ENCODE measurements at places on chromosomes 5 and 9.

DNA sequence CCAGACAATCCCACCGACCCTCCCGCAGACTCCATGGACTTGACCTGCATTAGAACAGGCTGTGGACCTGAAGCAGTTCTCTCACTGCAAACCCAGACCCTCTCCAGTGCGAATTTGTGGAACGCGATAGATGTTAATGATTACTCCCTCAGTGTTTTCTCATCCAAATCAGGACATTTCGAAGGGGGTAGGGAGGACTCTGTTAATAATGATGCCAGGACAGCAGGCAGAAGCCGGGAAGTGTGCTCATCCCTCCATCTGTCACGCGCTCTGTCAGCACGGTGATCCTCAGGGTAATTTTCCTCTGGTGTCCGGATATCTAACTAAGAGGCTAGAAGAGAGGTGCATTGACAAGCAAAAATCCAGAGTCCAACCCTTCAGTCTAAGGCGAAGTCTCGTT lies 18.8 kb downstream of the RAPGEF1 start:
- DNase-seq, result no peak

DNA sequence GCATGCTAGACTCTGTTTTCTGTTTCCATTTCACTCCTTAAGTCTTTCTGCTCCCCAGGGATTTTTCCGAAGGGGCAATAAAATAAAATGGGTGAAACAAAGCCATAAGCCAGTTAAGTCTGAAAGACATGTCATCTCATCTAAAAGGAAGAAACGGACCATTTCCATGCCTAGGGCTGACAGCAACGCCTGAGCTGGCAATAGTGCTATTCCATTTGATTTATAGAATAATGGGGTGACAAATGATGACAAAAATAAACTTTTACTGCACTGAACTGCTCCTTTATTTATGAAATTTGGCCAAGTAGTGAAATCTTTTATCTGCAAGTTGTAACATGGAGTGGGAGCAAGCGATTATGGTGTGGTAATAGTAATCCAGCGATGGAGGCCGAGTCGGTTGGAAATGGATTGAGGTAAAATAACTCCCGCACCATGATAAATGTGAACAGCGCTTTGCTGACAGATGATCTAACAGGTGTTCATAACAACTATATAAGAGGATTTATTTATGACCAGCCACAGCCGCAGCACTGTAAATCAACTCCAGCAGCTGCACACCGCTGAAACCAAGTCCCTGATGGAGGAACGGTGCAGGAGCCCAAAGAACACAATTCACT lies 219.8 kb upstream of the TBCA start:
- no peak for DNase-seq

GRCh38 chr5:81232464-81233079 lies 550 bp upstream of the CKMT2 start:
- DNase-seq, result no peak

DNA sequence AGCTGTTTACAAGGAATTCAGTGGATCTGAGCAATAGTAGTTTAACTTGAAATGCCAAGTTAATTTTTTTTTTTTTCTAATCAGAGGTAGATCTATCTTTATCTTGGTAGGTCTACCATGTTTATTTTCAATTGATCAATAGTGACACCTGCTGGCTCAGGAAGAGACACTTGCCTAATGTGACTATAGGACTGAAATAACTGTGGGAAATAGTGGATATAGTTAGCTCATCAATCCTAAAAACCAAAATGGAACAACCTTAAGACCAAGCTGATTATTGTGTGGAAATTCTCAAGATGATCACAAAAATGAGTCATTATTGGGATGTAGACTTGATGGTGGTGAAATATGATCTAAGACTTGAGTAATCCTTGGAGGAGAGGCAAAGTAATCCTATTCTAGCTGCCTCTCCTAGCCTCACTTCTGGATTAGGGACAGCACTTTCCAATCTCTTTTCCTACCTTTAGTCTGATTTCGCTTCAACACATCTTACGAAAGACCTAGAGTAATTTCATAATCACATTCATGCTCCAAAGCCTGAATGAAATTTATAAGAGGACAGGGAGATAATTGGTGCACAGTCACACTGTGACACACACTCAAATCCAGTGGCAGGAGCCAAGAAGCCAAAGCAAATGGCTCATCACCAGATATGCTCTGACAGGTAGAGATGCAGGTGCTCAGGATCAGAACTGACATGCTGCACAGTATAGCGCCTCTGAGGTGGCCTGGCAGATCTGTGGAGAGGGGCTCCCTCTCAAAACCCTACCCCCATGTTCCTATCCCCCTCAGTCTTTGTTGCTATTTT lies 156.3 kb downstream of the HMHB1 start:
- peak; percentile 24 for DNase-seq

DNA sequence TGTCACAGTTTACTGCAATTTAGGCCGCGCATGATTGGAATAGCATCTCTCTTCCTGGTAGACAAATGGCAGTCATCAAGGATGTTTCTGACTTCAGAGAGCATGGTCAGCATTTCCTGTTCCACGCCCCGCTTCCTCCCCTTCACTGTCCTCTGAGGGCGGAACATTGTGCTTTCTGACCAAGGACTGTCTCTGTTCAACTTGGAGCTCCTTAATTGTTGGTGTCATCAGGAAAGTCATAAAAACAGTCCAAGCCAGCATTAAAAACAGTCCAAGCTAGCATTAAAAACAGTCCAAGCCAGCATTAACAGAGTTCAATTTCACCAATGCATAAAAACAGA lies 301.3 kb upstream of the IRX4 start:
- DNase-seq, result no peak

GRCh38 chr9:129415942-129416651 lies 204.8 kb downstream of the C9orf50 start:
- DNase-seq, result no peak

DNA sequence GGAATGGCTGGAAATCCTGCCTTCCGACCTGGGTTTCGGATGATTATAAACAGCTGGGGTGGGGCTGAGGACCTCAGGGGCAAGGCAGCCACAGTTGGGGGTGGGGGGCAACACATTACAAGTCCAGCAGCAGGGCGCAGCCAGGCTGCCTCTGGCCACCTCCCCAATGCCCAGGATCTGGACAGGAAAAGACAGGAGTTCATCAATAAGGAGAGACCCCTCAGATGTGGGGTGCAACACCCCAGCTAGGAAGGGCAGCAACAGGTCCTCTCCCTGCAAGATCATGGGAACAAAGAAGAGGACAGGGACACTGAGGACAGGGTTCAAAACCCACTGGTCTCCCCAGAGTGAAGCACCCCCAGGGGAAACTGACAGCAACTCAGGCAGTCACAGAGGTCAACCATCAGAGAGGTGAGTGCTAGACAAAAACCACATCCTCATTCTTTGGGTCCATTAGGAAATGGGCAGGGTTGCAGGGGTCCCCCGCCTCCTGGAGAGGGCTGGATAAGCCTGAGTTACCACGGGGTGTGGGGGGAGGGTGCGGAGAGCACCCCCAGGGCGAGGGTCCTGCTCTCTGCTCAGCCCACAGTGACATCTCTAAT lies 33.5 kb downstream of the SEMA4D start:
- peak; percentile 55 for DNase-seq

DNA sequence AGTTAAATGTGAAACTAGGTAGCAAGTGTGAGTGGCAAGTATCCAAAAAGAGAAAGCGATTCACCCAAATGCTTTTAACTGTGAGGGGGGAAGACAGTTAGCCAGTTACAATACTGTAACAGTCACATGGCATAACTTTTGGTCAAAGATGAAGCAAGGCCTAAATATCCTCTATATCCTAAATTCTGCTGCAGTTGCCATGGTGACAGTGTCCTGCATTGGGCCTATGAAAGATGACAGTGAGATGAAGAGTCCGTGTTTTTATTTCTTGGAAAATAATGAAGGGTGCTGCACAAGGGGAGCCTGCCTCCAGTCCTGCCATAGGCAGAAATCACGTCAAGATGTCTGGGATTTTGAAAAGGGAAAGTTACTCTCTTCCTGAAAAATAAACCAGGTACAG lies 534.6 kb downstream of the NTRK2 start:
- DNase-seq, result no peak

- no peak for DNase-seq
Observed at GRCh38 chr5:63128018-63128417, 549.4 kb downstream of the LRRC70 start.

DNA sequence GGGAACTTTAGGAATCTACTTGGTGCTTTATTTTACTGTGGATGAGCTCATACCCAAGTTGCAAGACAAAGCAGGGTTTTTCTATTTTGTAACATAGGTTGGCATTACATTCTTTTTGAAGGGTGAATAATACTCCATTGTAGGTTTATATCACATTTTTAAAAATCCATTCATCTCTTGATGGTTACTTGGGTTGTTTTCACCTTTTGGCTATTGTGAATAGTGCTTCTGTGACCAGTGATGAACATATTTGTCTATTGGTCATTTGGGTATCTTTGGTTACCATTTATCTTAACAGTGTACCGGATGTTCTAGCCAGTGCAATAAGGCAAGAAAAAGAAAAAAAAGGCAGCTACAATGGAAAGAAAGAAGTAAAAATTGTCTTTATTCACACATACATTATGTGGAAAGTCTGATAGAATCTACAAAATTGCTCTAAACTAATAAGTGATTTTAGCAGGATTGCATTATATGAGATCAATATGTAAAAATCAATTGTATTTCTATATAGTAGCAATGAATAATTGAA lies 40.0 kb downstream of the DENND4C start:
- DNase-seq, result no peak

DNA sequence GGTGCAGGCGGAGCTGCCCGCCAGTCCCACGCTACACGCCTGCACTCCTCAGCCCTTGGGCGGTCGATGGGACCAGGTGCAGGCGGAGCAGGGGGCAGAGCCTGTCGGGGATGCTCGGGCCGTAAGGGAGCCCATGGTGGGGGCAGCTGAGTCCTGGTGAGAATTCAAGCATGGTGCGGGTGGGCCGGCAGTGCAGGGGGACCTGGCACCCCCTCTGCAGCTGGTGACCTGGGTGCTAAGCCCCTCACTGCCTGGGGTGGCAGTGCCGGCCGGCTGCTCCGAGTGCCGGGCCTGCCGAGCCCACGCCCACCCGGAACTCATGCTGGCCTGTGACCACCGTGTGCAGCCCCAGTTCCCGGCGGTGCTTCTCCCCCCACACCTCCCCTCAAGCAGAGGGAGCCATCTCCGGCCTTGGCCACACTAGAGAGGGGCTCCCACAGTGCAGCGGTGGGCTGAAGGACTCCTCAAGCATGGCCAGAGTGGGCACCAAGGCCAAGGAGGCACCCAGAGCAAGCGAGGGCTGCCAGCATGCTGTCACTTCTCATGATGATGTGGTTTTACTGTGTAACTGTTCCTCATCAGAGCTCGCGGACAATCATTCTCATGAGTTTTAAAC lies 228.9 kb upstream of the CDH9 start:
- DNase-seq, result no peak

DNA sequence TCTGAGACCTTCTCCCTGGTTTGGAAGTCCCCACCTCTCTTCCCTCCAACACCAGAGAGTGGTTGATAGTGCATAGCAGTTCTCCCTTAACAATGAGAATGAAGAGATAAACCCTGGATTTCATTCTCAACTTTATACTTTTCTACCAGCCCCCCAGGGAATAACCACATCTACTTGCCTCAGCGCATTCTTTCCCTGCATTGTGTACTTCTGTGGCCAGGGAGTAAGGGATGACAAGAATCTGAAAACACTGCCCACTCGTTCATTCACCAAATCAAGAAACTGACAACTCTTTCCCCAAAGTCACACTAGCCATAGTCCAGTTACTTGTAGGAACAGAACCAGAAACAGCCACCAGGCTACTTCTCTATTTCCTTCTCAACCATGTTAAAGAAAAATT lies 46.0 kb upstream of the SPIN1 start:
- no peak for DNase-seq

- no peak for DNase-seq
Observed at GRCh38 chr5:96716716-96717115, 54.5 kb downstream of the CAST start.

GRCh38 chr9:126614088-126614454 lies 343 bp downstream of the LMX1B start:
- DNase-seq, result no peak

- peak; percentile 40 for DNase-seq
Observed at GRCh38 chr5:119743927-119744326, 114.6 kb downstream of the FAM170A start.

- DNase-seq, result no peak
Observed at GRCh38 chr5:118736396-118736795, 252.0 kb downstream of the DTWD2 start.

GRCh38 chr9:101479338-101480030 lies 43.9 kb upstream of the ALDOB start:
- no peak for DNase-seq

GRCh38 chr5:136906545-136906944 lies 541.2 kb upstream of the TRPC7 start:
- DNase-seq, result no peak
